ENCODE measurements at places on chromosomes 16 and 17. TPM values are rescaled to one million over a fixed set of nuclear protein-coding genes. Genes with fewer than 3 reads are reported as not detected.

- no peak for DNase-seq
These were observed 8.3 kb upstream of the CLUH start for GRCh38 chr17:2719861-2720260.

DNA sequence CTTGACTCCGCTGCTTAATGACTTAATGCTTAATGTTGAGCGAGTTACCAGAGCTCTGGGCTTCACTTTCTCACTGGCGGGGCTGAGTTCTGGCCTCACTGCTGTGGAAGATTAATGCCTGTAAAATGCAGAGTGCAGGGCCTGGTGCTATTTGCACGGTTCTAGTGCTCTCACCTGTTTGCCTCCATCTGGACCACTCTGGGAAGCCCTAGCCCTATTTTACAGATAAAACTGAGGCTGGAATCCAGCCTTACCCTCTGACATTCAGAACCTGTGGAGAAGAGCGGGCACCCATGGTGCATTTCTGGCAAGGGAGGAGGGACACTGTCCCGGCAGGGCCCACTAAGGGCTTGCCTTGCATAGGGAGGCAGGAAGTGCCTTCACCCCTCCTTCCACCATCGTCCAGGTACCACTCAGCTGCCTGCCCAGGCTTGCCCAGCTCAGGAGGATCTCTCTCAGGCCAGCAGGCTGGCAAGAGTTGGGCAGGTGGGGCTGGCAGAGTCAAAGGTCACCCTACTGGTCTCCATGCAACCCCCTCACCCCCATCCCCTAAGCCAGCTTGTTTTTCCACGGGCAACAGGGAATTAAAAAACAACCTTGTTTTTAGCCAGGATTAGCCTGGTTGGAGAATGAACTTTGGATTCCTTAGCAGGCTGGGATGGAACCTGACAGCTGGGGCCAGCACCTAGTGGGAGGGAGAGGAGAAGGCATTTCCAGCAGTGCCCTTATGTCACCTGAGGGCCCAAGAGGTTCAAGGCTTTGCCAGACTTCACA is 4.1 kb upstream of the UBALD1 start:
- no peak for DNase-seq

Gene CHD9NB
- total RNA-seq: 0.14 TPM

Gene CARD14
- total RNA-seq: not detected

DNA sequence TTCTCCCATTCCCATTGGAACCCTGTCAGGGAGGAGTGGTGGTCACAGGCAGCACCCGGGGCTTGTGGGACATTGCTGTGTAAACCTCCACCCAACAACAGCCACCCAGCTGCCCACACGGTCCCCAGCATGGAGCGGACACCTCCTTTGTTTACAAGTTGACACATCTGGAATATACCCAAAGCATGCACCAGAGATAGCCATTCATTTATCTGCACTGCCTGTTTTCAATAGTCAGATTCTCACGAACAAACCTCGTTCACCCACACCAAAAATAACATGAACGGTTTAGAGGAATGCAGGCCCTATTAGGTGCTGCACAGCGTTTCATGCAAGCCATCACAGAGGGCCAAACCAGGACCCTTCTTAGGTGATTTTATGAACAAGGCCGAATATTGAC is 244.8 kb downstream of the FOXL1 start:
- no peak for DNase-seq

- DNase-seq: peak; percentile 81
These were observed 134.8 kb downstream of the HS3ST2 start for GRCh38 chr16:22948603-22949368.

Gene RAB40C
- total RNA-seq: 13.0 TPM

- no peak for DNase-seq
These were observed 279.7 kb downstream of the SLC39A11 start for GRCh38 chr17:72812823-72813222.

Gene NAGS
- 0.18 TPM for total RNA-seq

- no peak for DNase-seq
These were observed 7.7 kb downstream of the ASIC2 start for GRCh38 chr17:33285413-33285812.

DNA sequence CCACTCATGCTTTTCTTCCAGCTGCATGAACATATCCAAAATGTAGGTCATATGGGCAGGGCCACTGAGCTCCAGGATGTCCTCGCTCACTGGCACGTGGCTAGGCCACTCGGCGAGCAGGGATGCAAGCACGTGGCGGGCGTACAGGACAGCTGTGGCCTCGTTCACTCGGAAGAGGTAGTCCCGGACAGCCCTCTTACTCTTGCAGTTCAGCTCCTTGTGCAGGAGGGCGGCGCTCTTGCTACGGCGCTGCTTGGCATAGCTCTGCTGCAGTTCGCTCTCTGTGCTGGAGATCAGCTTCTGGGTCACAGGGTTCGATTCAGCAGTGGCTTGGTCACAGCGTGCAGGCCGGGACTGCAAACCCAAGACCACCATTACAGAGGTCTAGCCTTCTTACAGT is 53.1 kb upstream of the ATP2A3 start:
- DNase-seq: no peak

Gene PLEKHG4
- 23.2 TPM for total RNA-seq

Gene EEF2K
- 7.8 TPM for total RNA-seq

- DNase-seq: no peak
These were observed 13.6 kb downstream of the CEP20 start for GRCh38 chr16:15874745-15875314.

Gene EVPLL
- not detected for total RNA-seq

Gene ODAD4
- total RNA-seq: 2.0 TPM

GRCh38 chr17:44859701-44860100 is 12.0 kb downstream of the HIGD1B start:
- no peak for DNase-seq

DNA sequence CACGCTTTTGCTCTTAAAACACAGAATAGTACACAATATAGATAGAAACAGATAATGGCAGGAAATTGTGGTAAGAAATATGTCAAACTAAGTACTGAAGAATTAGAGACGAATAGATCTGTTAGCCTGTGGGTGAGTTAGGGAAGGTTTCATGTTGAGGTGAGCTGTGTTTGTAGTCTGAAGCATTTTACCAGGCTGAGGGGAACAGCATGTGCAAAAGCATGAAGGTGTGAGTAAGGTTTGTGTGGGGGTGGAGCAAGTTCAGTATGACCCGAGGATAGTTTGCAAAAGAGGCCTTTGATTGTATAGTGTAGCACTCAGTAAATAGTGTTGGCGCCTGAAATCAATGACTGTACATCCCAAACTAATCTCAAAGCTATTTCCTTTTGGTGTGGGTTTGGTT is 13.8 kb downstream of the IGSF6 start:
- DNase-seq: no peak

DNA sequence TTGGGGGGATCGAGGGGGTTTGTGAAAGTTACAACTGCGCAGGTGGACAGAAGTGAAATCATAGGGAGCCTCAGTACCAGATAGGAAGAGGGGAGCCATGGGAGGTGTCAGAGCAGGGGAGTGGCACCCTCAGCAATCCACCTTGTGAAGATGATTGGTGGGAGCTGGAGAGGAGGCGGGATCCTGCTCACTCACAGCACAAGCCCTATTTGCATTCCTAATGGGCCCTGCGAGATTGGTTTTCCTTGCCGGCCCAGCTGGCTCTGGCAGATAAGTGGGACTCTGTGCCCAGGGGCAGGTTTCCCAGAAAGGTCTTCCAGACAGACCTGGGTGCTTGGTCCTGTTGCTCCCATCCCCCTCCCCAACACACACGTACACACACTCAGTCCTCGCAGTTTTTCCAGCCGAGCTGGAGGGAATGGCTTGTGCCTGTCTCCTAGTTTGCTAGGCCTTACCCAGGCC is 9.4 kb downstream of the WNT3 start:
- no peak for DNase-seq

Gene DLX3
- total RNA-seq: not detected

DNA sequence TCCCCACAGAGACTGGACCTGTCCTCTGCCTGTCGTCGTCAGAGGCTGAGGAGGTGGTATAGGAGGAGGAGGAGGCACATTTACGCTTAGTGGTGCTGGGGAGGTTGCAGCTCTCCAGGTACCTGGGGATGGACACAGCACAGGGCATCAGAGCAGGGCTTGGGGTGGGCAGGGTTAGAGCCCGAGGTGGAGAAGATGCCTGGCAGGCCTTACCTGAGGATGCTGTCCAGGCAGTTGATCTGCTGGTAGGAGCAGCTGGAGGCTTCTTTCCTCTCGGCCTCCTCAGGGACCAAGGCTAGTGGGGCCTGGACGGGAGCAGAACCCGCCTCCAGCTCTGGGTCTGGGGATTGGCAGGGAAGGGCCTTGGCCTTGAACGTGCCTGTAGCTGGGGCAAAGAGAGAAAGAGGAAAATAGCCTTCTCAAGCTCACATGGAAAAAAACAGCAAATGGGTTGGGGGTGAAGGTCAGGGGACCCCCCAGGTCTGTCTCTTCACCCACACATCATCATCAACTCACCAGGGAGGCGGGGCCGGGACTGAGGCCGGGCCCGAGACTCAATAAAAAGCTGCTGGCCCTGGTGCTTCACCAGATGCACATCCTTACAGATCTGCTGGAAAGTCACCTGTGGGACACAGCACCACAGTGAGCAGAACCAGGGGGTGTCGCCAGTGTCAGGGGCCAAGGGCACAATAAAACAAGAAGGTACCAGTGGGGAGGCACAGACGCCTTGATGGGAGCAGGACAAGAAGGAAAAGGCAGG is 5.6 kb downstream of the PER1 start:
- no peak for DNase-seq

GRCh38 chr17:48149787-48150463 is 42.4 kb downstream of the SNX11 start:
- DNase-seq: no peak

Gene TNS4
- total RNA-seq: 1.7 TPM

Gene DPEP3
- total RNA-seq: 0.19 TPM

GRCh38 chr17:57914273-57915142 is 40.7 kb downstream of the CUEDC1 start:
- no peak for DNase-seq

DNA sequence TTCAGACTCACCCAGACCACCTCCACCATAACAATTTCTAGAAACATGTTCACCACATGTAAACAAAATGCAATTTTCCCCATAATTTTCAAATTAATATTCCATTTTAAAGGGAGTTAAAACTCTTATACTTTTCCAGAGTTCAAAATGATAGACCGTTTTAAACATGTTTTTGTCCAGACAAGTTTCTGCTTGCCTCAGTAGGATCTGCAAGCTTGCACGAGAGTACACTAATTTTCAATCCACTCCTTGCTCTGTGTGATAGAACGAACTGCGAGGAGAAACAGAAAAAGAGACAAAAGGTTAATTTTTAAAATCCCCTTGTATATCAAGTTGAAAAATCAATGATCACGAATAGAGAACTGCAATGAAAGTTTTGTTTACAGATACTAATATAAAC is 7.1 kb downstream of the FAHD1 start:
- DNase-seq: no peak

GRCh38 chr17:78585006-78585630 is 7.9 kb upstream of the DNAH17 start:
- DNase-seq: no peak

- peak; percentile 21 for DNase-seq
These were observed 1.1 kb downstream of the MAPT start for GRCh38 chr17:45895304-45895968.

- no peak for DNase-seq
These were observed 5.9 kb upstream of the CCL22 start for GRCh38 chr16:57352636-57353047.

DNA sequence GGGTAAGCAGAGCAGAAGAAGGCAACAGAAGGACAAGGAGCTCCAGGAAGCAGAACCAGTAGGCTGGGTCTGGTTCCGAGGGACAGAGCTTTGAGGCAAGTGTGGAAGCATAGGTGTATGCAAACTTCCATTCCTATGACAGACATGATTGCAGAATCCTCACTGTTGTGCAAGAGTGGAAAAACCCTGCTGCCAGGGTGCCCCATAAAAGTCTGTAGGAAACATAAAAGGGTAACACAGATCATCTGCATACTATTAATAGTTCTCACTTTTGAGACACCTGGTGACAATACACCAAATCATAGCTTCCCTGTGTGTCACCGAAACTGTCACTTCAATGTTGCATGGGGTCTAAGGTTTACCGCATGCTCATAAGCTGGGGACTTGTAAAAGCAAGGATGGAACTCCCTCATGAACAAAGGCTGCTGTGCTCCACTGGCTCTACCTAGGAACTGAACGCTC is 39.7 kb downstream of the ARHGAP17 start:
- DNase-seq: no peak

Gene CTF1
- 0.96 TPM for total RNA-seq

Data from activated naive CD4-positive, alpha-beta T cell treated with anti-CD3 and anti-CD28 coated beads, Interleukin-2, amount 50 U/mL, for 72 hours (primary cell).